ENCODE measurements at places on chromosomes 12 and 14.

DNA sequence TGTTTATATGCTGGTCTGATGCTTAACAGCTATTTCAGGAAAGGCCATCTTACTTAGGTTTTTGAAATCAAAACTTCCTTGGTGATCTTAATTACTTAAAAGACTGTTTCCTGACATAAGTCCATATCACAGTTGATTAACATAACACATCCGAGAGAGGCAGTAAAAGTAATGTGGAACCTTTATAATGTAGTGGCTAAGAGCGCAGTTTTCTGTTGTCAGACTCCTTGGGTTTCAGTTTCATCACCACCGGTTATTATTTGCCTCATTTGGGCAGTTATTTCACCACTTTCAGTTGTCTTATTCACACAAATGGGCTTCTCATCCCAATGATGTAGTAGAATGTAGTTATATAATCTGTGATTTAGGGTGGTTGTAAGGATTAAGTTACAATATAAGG, 30.9 kb downstream of the TBC1D15 start:
- DNase-seq = no peak

DNA sequence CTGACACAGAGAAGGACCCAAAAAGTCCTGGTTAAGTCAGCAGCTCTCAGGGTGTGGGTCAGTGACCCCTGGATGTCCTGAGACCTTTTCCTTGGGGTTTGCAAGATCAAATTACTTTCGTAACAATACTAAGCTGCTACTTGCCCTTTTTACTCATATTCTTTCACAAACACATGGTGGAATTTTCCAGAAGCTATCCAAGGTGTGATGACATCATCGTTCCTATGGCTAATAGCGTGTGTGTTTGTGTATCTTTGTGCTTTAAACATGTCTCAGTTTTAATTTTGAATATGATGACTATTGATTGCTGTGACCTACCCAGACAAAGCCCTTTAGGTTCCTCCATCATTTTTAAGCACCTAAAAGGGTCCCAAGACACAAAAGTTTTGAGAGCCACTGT, 176.2 kb downstream of the PHETA1 start:
- no peak for DNase-seq

DNA sequence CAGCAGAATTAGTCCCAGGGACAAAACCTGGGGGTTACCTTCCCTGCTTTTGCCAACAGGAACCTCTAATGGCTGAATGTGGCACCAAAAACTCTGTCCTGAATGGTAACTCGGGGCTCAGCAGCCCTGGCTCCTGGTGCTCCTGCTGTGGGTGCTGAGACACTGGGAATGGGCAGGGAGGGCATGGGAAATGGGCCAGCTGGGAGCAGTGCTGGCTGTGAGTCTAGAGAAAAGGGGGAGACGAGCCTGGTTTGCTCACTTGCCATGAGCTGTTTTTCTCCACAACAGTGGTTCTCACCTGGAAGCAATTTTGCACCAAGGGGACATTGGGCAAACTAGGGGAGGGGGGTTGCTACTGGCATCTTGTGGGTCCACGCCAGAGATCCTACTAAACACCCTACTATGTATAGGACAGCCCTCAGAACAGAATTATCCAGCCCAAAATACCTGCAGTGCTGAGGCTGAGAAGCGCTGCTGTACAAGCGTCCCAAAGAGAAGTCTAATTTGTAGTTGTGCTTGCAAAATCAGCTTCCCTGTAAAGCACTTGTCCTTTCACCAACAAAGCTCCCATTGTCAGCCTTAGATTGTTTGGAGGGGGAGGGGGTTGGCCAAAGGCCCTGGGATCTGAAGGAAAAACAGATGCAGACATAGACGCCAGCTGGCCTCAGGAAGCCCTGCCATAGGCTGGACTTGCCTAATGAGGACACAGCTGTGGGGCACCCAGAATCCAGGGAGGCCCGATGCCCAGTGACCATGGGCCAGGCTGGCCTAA, 3.6 kb downstream of the LRRC74A start:
- DNase-seq = no peak

DNA sequence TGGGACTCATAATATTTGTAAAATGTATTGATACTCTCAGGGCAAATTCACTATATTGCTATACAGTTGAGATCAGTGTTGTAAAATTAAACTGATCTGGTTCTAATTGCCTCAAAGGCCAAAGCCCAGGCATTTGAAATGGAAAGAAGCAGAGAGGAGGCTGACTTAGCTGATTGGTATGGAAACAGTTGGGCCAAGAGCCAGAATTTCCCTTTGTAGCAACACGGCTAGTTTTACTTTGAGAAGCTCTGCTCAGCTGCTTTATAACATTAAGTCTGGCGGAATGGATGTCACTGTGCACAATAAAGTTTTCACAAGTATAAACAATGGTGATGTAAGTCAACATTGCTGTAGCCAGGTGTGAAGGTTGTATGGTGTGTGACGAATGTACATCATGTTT, 186.4 kb downstream of the MSRB3 start:
- DNase-seq = peak; percentile 90
